ENCODE measurements at places on chromosomes 5 and 9. TPM values are rescaled to one million over a fixed set of nuclear protein-coding genes. Genes with fewer than 3 reads are reported as not detected.

DNA sequence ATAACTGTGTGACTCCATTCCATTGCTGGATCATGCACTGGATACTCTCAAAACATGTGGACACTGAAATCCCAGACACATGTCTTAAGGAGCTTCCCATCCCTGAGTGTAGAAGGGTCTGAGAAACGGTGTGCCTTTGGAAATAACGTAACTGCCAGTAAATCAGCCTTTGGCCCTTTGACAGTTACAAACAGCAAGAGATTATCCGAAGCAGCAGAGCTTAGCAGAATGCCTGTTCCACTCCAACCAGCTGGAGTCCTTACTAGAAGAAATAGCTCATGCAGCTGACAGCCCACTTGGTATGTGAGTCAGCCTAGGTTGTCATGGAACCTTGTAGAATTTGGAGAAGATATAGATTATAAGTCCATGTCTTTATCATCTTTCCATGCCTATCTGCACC, 7.0 kb downstream of the TMEM252 start:
- no peak for DNase-seq

GRCh38 chr9:86287013-86287412, 4.7 kb upstream of the ISCA1 start:
- DNase-seq, result no peak

GRCh38 chr5:124677374-124678351, 68.8 kb downstream of the ZNF608 start:
- no peak for DNase-seq

DNA sequence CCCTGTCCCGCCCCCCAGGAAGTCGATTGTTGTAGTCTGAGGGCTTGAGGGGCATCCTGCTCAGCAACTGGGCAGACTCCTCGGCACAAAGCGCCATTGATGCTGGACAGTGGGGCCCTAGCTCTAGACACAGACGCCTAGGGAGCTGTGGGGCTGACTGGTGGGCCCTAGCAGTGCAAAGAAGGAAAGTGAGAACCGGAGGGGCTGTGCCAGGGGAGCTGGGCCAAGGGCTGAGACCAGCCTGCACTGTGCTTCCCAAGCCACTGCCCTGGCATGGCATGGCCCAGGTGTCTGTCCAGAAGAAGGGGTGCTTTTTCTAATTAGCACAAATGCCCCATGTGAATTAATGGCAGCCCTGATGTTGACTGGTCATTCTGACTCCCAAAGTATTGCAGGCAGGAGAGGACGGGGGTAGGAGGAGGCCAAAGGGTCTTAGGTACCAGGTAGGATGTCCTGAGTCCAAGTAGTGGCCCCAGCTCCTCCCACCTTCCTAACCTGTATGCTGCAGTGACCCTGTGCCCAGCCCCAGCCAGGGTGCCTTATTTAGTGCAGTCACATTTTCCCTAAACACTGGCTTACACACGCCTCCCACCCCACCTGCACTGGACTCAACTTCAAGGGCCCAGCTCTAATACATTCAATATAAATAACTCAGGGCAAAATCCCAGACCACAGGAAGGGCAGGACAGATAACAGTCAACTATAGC, 15.9 kb downstream of the TCF7 start:
- DNase-seq, result no peak

- DNase-seq, result no peak
These were observed 155.5 kb downstream of the FGF10 start for GRCh38 chr5:44233691-44234090.

- no peak for DNase-seq
These were observed 40.6 kb downstream of the SEMA5A start for GRCh38 chr5:9505225-9505624.

The FAM200C gene
- total RNA-seq, result 6.0 TPM

The WNK2 gene
- 4.7 TPM for total RNA-seq
